Renal pelvis (tissue), 12 donors: ENCODE measurements at places on chromosomes 13 and 19.

DNA sequence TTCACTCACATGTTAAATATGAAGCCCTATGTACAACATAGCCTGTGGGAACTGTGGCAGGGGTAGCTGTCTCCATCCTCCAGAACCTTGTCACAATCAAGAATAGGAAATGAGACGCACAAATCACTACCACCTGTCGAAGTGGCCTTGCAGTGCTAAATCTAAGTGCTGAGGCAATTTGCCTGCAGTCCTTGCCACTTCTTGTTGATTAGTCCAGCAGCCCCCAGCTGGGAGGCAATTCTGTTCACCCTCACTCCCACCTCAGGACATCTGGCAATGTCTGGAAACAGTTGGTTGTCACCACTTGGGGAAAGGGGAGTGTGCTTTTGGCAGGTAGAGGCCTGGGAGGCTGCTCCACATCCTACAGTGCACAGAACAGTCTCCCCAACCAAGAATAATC lies 10.7 kb downstream of the RFX2 start:
- no peak for DNase-seq

DNA sequence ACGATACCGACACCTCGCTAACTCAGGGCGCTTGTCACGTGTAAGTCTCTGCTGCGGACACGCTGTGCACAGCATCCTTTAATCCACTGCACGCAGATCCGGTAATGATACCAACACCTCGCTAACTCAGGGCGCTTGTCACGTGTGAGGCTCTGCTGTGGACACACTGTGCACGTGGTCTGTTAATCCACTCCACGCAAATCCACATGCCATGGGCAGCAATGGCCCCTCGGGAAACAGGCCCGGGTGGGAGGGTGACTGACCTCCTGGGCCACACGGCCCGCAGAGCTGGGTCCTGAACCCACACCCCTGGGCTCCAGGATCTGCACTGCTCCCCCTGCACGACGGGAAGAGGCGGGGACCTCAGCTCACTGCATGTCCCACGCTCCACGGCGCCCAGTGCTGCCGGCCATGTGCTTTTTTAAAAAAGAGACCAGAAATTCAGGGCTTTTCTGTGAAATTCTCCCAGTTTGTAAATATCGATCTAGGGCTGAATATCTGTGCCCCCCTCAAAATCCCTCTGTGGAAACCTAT lies 16.1 kb downstream of the SHC2 start:
- DNase-seq = no peak

DNA sequence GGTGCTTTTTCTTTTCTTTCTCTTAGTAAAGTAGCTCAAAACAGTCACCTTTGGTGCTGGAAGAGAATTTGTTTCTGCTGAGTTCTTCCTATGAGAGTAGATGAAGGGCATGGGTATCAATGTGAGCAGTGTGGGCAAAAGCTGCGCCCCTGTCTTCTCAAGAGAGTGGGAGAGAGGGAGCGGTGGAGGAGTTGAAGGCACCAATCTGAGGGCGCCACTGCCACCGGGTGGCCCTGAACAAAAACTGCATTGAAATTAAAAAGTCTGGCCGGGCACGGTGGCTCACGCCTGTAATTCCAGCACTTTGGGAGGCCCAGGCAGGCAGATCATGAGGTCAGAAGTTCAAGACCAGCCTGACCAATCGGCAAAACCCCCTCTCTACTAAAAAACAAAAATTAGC lies 28.7 kb upstream of the EPHX3 start:
- no peak for DNase-seq

DNA sequence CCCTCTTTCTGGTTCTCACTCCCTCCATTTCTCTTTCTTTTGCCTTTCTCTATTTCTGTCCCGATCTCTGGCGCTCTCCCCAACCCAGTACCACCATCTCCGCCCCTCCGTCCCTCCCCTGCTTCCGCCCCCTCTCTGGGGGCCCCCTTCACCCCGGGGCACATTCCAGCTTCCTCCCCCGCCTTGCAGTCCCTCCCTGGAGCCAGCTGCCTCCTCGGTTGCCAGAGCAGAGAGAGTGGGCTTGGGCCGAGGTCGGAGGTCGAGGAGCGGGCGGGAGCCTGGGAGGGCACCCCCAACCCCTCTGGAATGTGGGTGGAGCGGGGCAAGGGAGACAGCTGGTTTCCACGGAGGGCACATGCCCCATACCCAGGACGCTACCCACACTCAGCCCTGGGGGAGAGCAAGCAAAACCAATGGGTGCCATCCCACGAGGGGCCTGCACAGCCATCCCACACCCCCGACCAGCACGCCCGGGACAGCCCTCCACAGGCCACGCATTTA lies 6.5 kb upstream of the CIRBP start:
- no peak for DNase-seq

- no peak for DNase-seq
Measured at GRCh38 chr13:110129539-110130186, 177.3 kb downstream of the COL4A1 start.

DNA sequence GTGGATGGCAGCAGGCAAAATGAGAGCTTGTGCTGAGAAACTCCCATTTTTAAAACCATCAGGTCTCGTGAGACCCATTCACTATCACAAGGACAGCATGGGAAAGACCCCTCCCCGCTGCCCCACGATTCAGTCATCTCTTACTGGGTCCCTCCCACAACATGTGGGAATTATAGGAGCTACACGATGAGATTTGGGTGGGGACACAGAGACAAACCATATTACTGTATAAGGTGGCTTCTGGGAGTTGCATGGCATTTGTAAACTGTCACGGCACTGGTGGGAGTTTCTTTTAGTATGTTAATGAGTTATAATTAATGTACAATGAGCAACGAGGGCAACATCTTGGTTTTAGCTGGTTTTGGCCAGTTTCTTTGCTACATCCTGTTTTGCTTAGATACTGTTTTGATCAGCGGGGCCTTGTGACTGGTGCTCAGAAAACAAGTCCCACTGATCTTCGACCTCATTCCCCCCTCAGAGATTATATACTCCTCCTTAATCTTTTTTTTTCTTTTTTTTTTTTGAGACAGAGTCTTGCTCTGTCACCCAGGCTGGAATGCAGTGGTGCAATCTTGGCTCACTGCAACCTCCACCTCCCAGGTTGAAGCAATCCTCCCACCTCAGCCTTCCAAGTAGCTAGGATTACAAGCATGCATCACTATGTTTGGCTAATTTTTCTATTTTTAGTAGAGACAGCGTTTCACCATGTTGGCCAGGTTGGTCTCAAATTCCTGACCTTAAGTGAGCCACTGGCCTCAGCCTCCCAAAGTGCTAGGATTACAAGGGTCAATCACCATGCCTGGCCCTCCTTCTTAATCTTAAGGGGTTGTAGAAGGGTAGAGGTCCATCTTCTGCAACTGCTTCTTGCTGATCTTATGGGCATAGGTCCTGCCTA lies 21.3 kb upstream of the ZNF599 start:
- DNase-seq = no peak
